IPS DF 6.9 (cell line): ENCODE measurements at places on chromosomes 6 and 20.

GRCh38 chr6:52994839-52995088 is 320 bp downstream of the GSTA4 start:
- DNase-seq: no peak

GRCh38 chr20:23145281-23145700 is 59.2 kb upstream of the CD93 start:
- DNase-seq: no peak

- DNase-seq: no peak
These were observed 114.1 kb upstream of the HDDC2 start for GRCh38 chr6:125415913-125416312.

- no peak for DNase-seq
These were observed 369.1 kb downstream of the MAFB start for GRCh38 chr20:40319741-40320516.

GRCh38 chr20:64038565-64039292 is 2.7 kb downstream of the C20orf204 start:
- DNase-seq: no peak
